ENCODE measurements at places on chromosomes 7 and 10. TPM values are rescaled to one million over a fixed set of nuclear protein-coding genes. Genes with fewer than 3 reads are reported as not detected.

DNA sequence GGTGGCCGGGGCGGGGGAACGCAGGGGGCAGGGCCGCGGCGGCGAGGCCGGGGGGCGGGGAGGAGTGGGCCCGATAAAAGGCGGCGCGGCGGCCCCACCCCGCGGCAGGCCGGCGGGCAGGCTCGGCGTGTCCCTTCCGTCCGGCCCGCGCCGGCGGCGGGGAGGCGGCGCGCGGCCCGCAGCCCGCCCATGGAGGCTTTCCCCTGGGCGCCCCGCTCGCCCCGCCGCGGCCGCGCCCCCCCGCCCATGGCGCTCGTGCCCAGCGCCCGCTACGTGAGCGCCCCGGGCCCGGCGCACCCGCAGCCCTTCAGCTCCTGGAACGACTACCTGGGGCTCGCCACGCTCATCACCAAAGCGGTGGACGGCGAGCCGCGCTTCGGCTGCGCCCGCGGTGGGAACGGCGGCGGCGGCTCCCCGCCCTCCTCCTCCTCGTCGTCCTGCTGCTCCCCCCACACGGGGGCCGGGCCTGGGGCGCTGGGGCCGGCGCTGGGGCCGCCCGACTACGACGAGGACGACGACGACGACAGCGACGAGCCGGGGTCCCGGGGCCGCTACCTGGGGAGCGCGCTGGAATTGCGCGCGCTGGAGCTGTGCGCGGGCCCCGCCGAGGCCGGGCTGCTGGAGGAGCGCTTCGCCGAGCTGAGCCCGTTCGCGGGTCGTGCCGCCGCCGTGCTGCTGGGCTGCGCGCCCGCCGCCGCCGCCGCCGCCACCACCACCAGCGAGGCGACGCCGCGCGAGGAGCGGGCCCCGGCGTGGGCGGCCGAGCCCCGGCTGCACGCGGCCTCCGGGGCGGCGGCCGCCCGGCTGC lies at the start of gene NANOS1:
Gene NANOS1 (plus strand): TSS at position 102 of the 808 bp plus-strand sequence. CDS start 88 bp downstream, at position 190.
- peak; percentile 45 for DNase-seq
- no peak within 1 kb of the TSS for H3K27ac ChIP-seq
- peak within 1 kb of the TSS; percentile 48 for H3K4me3 ChIP-seq
- peaks cover 25% of the 10 kb centered on the region for H3K36me3 ChIP-seq
- H3K27me3 ChIP-seq, result no peaks in the 10 kb centered on the region

GRCh38 chr10:61097026-61097425 lies 153.0 kb upstream of the RHOBTB1 start:
- H3K4me1 ChIP-seq, result no peaks in the 10 kb centered on the region
- no peaks in the 10 kb centered on the region for H3K36me3 ChIP-seq
- no peak overlapping the region for H3K4me3 ChIP-seq
- H3K27me3 ChIP-seq, result peaks cover 12% of the 10 kb centered on the region
- DNase-seq, result no peak

DNA sequence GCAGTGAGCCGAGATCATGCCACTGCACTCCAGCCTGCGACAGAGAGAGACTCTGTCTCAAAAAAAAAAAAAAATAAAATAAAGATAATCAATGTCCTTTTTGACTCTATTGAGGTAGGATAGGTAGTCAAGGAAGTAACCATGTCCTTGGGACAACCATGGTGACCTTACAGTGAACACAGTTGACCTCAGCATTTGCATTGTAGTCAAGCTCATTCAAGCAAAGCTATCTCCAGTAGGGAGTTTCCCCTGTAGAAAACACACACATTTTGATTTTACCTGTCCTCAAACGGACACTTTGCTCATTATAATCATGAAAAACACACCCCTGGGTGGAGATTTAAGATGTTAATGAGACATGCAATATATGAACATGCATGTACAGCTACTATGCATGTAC lies 171.7 kb downstream of the KIF20B start:
- no peaks in the 10 kb centered on the region for H3K4me1 ChIP-seq
- H3K36me3 ChIP-seq, result no peaks in the 10 kb centered on the region

DNA sequence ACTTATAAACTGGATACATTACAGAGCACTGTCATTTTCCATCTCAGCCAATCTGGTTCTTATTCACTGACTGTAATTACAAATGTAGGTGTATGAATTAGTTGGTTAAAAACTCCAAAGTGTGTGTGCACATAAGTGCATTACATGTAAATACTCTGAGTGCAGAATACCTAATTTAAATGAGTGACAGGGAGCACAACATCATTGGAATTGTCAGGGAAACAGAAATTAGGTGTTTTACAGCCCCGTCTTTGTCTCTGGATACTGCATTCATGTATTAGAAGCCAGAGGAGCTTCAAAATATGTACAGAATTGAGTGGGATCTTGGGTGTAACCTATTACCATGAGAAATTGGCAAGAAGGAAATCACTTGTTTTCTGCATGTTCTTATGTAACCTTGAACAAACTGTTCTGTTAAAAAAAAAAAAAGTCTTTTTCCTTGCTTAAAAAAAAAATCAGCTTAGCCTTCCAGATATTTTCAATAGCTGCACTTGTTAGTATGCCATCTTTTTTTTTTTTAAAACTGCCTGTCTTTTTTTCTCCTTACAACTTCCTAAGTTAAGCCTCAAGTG lies 31.1 kb downstream of the CELF2 start:
- no peak for DNase-seq
- no peak overlapping the region for H3K27ac ChIP-seq
- H3K4me3 ChIP-seq, result no peak overlapping the region
- no peaks in the 10 kb centered on the region for H3K36me3 ChIP-seq
- no peaks in the 10 kb centered on the region for H3K4me1 ChIP-seq

DNA sequence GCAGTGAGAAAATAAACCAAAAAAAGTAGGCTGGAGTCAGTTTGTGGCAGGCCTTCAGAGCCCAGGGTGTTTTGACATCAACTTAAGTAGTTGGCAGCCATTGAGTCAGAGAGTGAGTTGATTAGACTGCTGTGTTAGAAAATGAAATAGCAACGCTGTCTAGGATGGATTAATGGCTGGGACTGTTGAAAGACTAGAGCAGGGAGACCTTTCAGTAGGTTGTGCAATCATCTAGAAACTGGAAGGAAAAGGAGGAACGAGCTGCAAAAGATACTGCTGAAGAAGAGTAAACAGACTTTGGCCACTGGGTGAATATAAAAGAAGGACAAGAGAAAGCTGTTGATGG lies 28.6 kb upstream of the TRIL start:
- no peaks in the 10 kb centered on the region for H3K4me1 ChIP-seq
- H3K4me3 ChIP-seq, result no peak overlapping the region

FKBP6 gene
- not detected for total RNA-seq

Data from activated CD4-positive, alpha-beta T cell treated with anti-CD3 and anti-CD28 coated beads for 36 hours (primary cell).